ENCODE measurements at places on chromosomes 7 and 10.

DNA sequence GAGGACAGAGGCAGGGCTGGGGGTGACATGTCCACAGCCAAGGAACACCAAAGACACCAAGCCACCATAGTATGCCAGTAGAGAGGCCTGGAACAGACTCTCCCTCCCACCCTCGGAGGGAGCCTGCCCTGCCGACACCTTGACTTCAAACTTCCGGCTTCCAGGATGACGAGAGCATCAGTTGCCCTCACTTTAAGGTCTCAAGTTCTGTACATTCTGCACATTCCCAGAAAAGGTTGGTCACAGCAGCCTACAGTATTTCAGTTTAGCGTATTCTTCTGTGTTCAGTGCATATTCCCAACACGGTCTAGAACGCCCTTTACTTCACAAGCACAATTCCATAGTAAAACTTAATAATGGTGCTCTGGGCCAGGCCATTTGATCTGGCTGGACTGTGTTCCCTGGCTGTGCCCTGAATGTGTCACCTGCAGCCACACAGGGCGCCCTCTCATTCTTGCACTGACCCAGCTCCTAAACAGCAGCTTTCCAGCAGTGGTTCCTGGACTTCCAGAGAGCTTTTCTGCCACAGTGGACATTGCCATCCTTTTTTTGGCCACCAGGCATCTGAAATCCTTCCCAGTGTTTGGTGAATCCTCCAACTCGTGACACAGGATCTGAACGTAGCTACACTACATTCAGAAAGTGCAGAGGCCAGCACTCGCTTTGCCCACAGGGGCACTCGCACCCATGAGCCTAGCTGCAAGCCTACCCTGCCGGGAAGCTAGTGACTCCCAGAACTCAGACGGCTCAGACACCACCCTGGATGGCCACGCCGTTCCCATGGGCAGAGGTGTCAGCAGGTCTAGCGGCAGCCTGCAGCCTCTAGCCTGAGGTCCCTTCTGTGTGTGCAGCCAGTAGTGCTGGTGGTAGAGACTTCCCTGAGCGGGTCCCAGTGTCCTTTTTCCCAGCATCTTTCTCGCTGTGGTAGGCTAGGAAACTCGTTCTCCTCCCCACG lies 36.4 kb upstream of the INSIG1 start:
- no peak for DNase-seq

DNA sequence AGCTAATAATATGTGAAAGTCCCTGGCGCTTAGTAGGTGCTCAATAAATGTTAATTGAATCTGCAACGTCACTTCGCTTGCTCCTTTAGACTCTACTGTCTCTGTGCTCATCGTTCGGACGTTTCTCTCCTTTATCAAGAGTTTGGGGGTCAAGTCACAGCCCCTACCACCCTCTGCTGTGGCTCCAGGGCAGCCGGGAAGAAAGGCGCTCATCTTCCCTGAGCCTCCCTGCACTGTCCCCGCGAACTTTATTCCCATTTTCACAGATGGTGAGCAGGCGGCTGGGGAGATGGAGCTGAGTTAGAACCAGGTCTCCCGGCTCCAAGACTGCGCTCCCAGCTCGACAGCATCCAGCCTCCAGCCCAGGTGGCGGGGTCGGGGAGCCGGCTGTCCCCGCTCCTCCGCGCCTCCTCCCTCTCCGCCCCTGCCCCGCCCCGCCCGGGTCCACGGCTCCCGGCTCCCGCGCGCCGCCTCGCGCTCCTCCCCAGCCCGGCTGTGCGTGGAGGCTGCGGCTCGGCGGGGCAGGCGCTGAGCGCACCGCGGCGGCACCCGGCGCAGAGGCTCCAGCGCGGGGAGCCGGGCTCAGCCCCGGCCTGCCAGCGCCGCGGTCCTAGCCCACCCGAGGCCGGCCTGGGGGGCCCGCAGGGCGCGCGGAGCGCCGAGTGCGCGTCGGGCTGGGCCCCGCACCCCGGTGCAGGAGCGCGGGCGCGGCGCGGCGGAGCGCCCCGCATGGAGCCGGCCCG lies at the start of gene CLEC2L:
CLEC2L (plus strand) TSS at position 487 of the 743 bp plus-strand sequence; CDS start at position 730, 243 bp downstream.
- DNase-seq, result no peak

GRCh38 chr7:2566890-2567678 lies 8.3 kb downstream of the IQCE start:
- no peak for DNase-seq

DNA sequence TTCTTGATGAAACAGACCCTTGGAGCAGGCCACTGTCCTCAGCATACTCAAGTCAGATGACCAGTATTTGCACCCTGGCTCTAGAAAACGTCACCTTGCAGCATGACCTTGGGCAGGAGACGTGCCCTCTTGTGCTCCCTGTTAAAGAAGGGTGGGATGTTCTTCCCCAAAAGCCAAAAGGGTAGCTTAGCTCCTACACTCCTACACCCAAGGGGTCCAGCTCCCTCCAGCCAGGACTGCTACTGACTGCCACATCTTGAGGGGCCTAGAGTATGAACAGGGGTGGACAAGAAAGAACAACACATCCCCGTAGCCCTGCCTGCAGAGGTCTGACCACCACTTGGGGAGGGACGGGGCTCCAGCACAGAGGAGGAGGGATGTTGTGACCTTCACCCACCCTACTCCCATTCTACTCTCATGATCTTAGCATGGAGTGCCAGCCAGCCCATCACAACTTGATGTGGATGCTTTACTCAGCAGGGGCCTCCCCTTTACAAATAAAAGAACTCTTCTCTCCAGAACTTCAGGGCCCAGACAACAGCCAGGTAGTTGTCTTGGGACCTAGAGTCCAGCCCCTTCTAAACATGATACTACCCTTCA lies 165.3 kb upstream of the ZMIZ1 start:
- no peak for DNase-seq

DNA sequence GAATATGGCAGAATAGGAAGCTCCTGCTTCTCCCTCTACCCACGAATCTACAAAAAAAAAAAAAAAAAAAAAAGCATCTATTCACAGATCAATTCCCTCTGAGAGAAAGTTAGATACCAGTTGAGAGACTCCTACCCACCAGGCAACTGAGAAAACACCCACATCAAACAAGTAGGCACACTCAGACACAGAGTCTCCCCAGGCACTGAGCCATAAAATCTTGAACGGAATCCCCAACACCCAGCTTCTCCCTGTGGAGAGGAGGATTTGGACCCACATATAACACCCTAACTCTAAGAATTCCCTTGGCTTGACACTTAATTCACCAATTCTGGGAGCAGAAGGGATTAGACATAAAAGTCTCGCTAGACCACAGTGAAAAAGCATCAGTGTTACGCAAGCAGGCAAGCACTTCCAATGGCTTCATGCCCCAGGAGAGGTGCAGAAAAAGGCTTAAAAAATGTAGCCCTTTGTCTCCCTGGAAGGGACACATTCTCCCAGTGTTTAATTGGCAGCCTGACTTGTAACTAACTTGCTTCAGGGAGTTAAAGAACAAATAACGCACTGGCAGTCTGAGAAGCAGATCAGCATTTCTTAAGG lies 192.2 kb downstream of the ELAPOR2 start:
- DNase-seq, result no peak

- no peak for DNase-seq
Measured at GRCh38 chr7:27943241-27943640, 203.3 kb downstream of the TAX1BP1 start.

DNA sequence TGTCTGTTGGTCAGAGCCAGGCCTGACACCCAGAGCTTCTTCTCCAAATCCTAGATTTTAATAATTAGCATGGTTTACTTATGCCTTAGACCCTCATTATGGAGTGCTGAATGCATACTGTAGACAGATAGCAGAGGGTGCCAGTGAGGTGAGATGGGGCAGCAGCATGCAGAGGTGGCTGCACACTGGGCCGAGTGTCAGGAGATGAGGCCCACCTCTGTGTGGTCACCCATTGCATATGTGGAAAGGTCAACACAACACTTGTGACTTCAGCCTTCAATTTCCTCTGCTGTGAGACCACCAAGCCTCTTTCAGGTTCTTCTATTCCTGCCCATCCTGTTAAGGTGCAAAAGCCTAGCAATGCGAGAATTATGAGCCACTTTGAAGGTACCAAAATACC lies 39.7 kb upstream of the NMT2 start:
- DNase-seq, result no peak

- no peak for DNase-seq
Measured at GRCh38 chr10:15817409-15818046, 42.8 kb downstream of the MINDY3 start.

DNA sequence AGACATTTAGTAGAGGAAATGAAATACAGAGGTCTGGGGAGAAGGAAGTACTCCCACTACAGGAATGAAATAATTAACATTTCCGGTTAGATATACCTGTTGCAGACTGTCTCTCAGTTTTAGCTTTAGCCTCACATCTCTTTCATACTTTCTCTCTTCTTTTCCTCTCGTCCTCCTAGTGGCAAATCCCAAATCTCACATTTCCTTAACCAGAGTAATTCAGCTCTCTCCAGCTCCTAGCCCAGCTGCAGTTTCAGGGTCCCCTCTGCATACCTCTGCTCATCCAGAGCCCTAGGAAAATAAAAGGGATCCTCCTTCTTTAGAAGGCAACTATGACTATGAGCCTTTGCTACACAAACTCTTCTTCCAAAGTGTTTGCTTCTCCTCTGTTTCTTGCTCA lies 643.2 kb downstream of the PHTF2 start:
- DNase-seq, result no peak

DNA sequence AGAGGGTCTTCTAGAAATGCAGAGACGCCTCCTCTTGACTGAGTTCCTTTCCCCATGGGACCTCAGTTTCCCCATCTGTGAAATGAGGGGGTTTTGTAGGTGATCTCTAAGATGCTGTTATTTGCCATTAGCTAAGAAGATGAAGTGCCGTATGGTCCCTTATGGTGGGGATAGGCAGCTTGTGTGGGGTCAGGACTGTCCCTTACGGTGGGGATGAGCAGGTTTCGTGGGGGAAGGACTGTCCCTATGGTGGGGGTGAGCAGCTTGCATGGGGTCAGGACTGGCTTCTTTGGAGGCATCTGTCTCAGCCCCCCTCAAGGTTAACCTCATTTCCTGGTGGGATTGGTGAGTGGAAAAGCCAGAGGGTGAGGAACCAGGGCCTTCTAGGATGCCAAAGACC lies 148.3 kb upstream of the GPR26 start:
- DNase-seq, result no peak

- no peak for DNase-seq
Measured at GRCh38 chr10:78780551-78780961, 288.2 kb upstream of the ZMIZ1 start.

GRCh38 chr7:104978460-104978859 lies 35.5 kb upstream of the KMT2E start:
- no peak for DNase-seq

DNA sequence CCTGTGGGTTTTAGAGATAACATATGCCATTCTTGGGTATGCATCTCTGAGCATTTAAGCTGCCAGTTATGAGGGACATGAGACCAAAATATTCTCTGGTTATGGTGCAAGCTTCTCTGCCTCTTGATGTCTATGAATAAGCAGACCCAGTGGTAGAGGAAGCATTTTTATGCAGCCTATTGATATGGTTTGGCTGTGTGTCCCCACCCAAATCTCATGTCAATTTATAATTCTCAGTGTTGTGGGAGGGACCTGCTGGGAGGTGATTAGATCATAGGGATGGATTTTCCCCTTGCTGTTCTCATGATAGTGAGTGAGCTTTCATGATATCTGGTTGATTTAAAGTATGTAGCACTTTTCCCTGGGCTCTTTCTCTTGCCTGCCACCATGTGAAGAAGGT lies 187.2 kb downstream of the ARHGAP12 start:
- DNase-seq, result no peak

DNA sequence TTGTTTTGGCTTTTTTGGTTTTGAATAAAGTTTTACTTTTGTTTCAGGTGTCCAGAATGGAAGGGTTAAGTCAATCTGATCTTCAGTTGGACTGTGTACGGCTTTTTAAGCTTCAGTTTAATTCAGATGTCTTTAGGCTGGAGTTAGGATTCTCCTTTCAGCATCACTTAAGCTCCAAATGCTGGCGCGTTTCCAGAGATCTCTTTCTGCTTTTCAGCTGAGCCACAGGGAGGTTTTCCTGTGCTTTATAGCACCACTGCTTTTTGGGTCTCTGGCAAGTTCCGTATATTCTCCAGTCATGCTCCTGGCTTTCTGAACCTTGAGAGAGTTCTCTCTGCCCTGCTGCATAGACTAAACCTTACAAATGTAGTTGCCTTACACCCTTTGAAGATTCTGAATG lies 60.0 kb downstream of the VTI1A start:
- no peak for DNase-seq

GRCh38 chr7:135666846-135667245 lies 4.5 kb downstream of the STMP1 start:
- DNase-seq, result no peak

DNA sequence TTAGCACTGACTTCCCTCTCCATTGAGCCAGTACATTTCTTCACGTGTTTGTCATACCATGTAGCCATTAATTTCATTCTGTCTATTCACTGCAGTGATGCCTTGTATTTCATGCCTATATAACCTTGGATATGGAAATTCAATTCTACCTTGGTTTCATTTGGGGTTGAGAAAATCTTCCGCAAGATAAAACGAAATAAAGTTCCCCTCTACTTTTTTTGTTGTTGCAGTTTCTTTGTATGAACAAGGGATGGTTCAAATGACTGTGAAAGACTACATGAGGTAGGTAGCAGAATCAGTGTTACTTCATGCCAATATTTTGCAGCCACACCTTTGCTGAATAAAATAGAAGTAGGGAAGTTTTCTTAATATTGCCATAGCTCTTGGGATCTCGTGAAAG lies 55.6 kb downstream of the ITPRID1 start:
- no peak for DNase-seq

DNA sequence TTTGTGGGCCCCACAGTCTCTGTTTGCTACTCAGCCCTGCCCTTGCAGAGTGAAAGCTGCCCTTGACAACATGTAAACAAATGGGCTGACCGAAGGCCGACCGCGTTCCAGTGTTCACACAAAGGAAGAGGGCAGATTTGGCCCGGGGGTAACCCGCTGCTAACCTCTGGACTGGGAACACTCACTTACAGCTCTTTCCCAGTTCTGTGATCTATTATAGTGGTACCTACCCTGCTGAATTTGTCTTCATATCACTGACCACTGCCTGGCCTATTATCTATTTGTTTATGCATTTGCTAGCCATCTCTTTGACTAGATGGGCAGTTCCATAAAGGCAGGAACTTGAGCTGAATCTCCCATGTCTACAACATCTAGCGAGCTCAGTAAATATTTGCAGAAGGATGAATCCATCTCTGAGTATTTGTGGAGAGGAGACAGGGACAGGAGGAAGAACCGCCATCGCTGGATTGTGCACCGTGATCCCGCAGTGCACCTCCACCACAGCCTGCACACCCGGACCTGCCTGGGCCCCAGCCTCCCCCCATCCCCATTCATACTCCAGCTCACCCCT lies 15.2 kb downstream of the SLC29A3 start:
- DNase-seq, result no peak
